Activated CD4-positive, alpha-beta memory T cell treated with anti-CD3 and anti-CD28 coated beads for 36 hours (primary cell): ENCODE measurements at places on chromosomes 4 and X.

GRCh38 chr4:189060104-189060503 is 880.6 kb upstream of the FRG1 start:
- DNase-seq = no peak

- no peak for DNase-seq
Measured at GRCh38 chr4:85409251-85409650, 65.7 kb upstream of the ARHGAP24 start.

DNA sequence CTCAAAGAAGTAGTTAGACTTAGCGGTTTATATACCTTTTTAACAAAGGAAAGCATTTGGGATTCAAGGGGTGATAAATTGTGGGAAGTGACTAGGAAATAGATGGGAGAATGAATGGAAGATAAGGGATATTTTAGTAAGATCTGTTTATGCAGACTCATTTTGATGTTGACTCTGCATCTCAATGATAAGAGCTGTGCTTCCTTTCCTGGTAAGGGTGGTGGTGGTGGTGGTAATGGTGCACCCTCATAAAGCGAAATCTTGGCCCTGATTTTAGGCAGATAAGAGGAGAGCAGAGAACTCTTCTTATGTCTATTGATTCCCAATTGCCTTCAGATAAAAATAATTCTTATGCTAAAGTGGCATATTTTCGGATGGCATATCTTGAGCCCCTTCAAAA is 197.1 kb downstream of the SPRY1 start:
- no peak for DNase-seq

DNA sequence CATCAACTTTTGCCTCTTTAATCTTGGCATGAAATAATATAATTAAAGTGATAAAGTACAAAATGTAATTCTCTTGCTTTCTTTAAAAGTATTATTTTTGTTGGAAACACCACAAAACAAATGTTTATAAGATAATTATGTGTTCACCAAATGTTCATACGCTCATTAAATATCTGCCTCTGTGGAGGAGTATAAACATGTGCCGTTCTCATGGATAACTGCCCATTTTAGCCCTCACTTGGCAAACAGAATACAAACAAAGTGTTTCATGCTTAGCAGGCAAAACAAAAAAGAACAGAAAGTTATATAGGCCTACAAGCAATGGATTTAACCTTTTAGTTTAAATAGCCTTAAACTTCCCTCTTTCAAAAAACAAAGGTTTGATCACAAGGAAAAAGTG is 800.5 kb upstream of the DIAPH2 start:
- no peak for DNase-seq

DNA sequence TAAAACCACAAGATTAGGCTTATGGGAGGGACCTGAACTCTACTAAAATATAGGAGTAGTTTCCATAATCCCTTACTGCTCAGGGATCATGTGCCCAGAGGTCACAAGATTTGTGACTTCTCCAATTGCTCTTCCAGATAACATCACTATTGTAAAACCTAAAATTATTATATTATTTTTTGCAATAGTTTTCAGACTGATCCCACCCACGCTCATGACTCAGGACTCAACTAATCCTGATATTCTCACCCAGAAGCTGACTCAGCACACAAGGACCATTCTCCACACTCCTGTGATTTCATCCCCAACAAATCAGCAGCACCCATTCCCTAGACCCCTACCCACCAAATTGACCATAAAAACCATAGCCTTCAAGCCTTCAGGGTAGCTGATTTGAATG is 24.0 kb upstream of the RPL34 start:
- DNase-seq = no peak

DNA sequence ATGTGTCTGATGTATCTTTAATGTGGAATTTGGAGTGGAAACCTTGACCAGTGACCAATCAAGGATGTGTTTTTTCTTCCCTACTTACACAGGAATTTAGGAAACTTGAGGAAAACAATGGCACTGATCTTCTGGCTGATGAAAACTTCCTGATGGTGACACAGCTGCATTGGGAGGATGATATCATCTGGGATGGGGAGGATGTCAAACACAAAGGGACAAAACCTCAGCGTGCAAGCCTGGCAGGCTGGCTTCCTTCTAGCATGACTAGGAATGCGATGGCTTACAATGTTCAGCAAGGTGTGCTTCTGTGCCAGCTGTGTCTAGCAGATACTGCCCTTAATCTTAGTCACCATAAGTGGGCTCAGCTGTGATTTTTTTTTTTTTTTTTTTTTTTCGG is 12.6 kb downstream of the TAF1 start:
- DNase-seq = no peak

DNA sequence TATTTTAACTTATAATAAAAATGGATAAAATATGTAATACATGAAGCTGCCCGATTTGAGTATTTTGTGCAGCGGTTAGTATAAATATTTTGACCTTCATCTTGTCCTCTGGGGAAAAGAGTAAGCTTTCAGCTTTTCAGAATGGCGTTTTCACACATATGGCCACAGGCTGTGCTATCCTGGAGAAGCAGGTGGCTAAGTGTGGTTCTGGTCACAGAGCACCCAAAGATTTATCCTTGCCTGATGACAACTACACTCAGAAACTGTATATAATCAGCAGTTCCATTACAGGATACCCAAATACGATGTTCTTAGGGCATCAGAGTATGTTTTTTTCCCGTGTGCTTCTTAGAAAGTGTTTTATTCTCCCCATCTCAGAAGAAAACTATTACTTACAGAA is 42.3 kb upstream of the ANK2 start:
- no peak for DNase-seq
